ENCODE measurements at places on chromosomes 4 and X.

DNA sequence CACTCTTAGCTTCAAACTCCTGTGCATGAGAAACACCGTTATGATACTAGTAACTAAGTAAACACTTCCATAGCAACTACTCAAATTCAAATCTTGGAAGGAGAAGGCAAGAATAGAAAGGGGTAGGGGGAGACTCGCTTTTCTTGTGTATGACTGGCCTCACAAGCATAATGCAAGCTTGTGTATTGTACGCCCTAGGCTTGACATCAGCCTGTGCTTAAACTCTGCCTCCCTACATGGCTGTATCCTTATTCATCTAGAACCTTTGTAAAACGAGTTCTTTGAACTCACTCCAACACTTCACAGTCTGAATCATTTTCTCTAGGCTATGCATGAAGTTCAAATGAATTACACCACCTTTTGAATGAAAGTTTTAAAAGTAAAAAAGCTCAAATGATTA is 1071.2 kb upstream of the ADGRL3 start:
- DNase-seq = no peak

- DNase-seq = no peak
These were observed 14.0 kb upstream of the SHROOM4 start for GRCh38 chrX:50827996-50828395.

- no peak for DNase-seq
These were observed 21.3 kb downstream of the SPACA5 start for GRCh38 chrX:48028091-48028490.

GRCh38 chrX:49053223-49054072 is 5.4 kb upstream of the CCDC120 start:
- DNase-seq = peak; percentile 53

DNA sequence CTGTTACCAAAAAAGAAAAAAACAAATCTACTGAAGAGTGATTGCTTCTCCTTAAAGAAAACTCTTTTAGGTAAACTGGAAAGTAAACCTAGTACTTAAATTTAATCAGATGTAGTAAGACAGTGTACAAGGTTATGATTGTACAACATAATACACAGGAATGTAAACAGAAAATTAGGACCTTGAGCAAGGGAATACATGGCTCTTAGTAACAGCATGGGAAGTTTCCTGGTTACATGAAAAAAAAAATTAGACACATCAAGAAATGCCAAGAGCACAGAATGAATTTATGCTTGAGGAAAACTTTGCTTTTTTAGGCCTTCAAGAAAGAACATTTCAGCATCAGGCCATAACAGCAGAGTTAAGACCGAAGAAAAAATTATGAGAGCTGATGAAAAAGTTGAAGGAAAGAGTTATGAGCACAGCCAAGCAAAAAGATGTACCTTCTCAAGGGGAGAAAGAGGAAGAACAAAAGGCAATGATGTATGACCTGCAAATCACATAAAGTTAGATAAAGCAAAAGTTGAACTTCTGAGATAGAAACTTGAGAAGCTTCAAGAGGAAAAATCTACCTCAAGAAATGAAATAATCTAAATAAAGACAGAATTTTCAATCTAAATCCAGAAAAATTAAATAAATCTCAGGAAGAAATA is 311.6 kb downstream of the GALNTL6 start:
- DNase-seq = no peak

DNA sequence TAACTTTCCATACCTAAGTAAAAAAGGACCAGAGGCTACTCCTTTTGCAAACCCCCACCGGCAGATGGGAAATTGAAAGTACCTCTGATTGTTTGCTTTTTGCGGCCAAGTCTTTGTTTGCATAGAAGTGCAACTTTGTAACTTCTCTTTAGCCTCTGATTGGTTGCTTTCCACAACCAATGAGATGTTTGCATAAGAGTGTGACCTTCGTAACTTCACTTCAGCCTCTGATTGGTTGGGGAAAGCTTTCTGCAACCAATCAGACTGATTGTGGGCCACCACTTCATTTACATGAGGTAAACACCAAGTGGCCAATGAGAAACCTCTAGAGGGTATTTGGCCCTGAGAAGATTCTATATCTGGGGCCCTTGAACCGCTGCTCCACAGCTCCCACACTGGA is 48.8 kb upstream of the PGRMC1 start:
- no peak for DNase-seq

DNA sequence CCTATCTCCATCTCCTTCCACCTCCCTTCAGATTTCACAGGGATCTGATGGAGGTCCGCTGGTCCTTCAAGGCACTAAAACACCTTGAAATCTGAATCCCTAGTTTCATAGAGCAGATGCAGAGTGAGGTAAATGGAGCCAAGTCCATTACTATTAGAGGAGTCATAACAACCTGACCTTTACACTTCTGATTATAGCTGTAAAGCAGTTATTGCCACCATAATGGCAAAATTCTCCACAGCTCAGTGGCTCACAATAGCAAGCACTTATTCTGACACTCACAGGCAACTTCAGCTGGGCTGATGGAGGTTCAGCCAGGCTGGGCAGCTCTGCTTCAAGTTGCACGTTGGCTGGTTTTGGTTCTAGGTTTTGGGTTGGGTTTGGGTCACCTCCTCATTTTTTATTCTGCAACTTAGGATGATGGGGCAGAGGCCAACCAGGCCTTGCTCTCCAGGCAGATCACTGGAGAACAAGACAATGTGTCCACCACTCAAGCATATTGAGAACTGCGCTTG is 51.4 kb upstream of the LRAT start:
- DNase-seq = no peak

All from activated T-cell treated with anti-CD3 and anti-CD28 coated beads for 24 hours (primary cell).